ENCODE measurements at places on chromosomes 2 and 18. TPM values are rescaled to one million over a fixed set of nuclear protein-coding genes. Genes with fewer than 3 reads are reported as not detected.

The PROM2 gene
- polyA plus RNA-seq = 0.72 TPM

The SLC20A1 gene
- 9.9 TPM for polyA plus RNA-seq

The CCDC142 gene
- 13.2 TPM for polyA plus RNA-seq

The KCNS3 gene
- 2.0 TPM for polyA plus RNA-seq

The AKAIN1 gene
- not detected for polyA plus RNA-seq

All from heart right ventricle (tissue), 16 donors.